CD4-positive, alpha-beta T cell treated with Interleukin-17A for 1 hour (primary cell): ENCODE measurements at places on chromosomes 4 and X.

DNA sequence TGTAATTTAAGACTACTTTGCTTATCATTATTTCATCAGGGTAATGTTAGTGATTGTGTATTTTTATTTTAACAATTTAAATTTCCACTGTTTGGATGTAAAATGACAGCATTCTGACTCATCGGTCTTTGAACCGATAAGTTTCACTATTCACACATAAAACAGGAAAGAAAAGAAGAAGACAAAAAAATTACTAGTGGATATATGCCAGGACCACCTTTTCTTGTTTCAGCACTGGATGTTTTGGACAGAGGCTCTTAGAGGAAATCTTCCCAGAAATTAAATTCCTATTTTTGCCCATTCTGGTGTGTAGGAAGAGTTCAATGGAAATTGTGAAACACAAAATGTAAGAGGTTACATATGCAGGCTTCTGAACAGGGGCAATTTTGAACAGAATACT is 57.4 kb downstream of the VEGFC start:
- DNase-seq: no peak

GRCh38 chrX:39480963-39481362 is 616.8 kb downstream of the BCOR start:
- DNase-seq: no peak

DNA sequence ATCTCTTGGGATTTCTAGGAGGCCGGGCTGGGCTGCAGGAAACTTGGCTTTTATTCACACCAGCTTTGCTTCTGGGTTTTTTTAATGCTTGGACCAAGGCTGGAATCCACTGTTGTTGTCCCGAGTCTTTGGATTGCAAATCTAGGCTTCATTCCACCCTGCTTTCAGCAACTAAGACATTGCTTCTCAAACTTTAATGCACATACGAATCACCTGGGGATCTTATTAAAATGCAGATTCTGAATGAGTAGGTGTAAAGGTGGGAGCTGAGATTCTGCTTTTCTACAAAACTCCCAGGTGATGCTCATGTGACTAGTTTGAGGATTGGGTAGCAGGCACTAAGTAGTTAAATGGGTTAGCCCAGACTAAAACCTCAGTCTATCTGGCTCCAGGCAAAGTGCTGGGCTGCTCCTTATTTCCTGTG is 39.2 kb upstream of the GPC4 start:
- no peak for DNase-seq

DNA sequence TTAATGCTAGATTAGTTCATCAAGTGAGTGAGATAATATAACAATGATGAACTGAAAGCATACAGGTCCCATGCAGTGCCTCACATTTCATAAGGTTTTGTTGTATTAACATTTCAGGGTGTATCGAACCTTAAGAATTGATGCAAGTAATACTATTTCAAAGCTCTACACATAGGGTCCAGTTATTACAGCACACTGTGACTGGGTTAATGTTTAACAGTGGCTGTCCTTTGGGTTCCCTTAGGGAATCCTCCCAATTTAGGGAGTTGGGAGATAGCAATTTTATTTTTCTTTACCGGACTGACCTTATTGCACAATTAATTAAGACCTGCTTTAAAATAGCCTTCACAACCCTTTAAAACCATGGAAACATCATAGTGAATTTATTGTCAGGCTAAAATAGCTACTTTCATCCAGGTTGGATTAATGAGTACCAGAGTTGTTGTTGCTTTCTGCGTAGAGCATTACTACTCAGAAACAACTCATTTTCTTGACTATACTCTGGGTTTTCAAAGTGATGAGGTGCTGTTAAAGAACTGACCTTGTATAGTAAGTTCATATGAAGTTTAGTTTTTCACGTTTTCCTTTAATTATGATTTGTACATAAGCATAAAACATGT is 134.4 kb downstream of the AKAP4 start:
- no peak for DNase-seq

- no peak for DNase-seq
Observed at GRCh38 chr4:97027728-97028410, 1115.4 kb downstream of the STPG2 start.

DNA sequence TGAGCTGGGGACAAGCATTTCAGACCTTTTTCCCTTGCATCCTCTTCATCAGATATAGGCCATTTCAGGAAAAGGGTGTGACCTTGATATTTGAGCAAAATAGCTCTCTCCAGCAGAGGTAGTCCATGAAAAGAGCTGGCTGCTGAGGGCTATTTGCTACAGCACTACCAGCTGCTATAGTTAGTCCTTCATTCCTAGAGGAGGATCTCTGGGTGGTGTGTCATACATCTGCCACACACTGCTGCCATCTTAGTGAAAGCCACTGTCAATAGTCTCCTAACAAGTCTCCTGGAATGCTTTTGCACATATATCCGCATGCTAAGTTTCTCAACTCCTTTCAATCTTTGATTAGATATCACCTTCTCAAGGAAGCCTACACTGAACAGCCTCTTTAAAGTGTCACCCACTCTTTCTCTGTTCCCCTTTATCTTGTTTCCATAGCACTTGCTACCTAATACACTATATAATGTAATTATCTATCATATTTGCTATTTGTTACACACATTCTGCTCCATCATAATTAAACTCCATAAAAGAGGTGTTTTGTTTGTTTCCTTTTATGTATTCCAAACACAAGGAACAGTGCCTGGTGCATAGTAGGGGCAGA is 131.9 kb downstream of the TBC1D19 start:
- DNase-seq: no peak

DNA sequence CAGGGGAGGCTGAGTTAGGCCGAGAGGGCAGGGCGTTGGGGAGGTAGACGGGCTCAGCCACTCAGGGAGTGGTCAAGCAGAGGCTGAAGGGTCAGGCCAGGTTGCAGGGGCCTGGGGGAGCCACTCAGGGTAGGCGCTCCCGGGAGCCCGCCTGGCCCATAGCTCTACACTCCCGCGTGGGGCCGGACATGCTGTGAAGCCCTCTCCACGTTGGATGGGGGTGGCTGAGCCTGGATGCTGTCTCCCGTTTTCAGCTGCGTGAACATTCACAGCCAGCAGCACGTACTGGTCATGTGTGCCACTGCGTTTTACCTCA is 14.0 kb upstream of the MSANTD1 start:
- DNase-seq: no peak

- DNase-seq: no peak
Observed at GRCh38 chr4:127920521-127920920, 39.8 kb downstream of the PLK4 start.

DNA sequence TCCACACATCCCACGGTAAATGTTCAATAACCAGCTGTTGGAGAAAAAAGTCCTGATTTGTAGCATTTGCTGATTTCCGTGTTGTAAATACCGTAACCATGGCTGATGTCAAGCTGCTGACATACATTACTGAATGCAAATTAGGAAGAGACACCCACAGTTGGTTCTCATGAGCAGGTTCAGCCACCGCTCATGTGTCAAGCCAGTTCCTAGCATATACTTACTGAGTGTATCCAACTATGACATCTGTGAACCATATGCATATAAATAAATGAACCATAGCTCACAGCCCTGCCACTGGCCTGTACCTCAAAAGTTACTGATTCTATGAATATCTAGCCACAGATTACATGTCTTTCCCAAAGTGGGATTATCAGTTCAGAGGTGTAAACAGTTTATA is 29.5 kb downstream of the FHDC1 start:
- no peak for DNase-seq

DNA sequence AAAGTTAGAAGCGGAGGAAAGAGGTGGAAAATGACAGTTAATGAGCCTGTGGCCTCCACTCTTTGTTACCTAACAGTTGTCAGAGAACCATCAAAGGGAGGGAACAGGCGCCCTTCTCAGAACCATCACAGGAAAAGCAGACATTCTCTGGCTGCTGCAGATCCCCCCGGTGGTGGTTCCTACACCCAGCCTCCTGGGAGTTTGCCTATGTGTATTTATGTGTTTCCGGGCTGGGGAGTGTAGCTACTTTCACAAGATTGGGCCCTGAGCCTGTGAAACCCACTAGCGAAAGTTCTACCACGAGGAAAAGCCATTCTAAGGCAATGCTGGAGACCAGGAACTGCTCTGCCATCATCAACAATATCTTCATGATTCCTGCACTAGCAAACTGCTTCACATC is 52.7 kb upstream of the BCOR start:
- no peak for DNase-seq

DNA sequence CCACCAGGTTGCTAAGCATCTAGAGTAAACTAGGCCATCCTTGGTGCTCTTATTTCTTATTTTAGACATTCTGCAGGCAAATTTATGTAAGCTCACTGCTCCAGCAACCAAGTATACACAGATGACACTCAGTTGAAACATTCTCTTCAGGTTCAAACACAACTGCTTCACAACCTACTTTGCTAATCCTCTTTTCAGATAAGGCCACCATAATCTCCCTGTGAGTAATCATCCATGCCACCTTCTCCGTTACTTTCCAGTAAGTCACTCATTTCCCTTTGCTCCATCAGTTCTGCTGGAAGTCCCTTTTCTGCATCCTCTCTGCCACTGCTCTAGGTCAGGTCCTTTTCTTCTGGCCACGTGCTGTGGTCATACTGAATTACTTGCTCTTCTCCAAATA is 120.2 kb upstream of the WDFY3 start:
- DNase-seq: no peak

- DNase-seq: no peak
Observed at GRCh38 chrX:45134315-45134731, 66.4 kb downstream of the DIPK2B start.

GRCh38 chr4:1718095-1718850 is 2.9 kb downstream of the TMEM129 start:
- DNase-seq: no peak

- no peak for DNase-seq
Observed at GRCh38 chr4:58070726-58071125, 960.5 kb upstream of the IGFBP7 start.

GRCh38 chr4:89284828-89285227 is 22.8 kb downstream of the GPRIN3 start:
- peak; percentile 67 for DNase-seq

DNA sequence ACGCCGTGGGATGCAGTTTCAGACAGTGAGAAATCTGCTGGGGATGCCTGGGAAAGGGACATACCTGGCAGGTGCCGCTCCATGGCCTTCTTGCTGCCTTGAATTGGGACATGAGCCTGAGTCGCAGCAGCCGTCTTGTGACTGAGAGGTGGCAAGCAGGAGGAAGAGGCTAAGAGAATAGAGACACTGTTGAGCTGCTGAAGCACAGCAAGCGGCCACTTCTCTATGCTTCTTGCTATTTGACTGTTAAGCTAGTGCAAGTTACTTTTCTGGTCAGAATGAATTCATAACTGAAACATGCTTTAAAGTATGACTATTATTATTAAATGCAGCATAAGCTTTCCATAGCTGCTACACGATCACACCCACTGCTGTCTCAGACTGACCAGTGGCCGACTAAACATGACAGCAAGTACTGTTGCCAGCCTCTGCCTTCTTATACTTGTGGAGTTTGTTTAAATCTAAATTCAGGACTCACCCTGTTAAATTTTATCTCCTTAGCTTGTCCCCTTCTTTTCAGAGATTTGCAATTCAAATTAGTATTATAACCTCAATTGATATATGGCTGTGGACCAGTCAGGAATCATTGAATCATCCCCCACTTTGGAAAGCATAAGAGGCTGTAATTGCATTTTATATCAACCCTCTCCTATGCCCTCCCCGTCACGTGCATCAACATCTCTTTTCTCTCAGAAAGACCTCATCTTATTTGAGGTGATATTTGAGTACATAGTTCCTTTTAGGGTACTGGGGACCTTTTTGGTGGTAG is 24.8 kb upstream of the ACSL1 start:
- DNase-seq: no peak

DNA sequence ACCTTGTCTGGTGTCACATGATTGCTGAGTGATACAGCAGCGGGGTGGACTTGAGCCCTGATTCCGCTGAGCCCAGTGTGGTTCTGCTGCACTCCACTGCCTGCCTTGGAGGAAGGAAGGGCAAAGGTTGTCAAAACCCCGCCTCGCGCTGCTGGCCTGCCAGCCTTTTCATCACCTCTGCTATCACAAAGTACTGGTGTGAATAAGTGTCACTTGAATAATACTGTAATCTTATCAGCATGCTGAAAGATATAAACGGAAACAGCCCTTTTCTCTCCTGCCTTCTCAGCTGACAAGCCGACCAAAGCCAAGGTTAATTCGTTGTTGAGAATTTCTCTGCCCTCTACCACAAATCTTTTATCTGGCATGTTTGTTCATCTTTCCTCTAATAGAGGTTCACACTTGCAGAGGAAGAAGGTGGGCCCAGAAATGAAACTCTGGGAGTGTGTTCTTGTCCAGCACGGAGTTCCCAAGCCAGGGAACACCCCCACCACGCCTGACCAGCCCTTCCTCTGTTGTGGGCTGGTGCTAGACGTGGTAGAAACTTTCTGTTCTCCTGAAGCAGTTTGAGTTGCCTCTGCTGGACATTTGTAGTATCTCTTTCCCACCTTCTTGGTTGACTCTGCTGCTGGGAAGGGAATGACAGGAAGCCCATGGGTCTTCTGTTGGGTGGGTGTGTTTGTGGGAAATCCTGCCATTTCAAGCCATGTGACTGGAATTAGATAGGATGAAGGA is 21.5 kb downstream of the FHDC1 start:
- DNase-seq: no peak

GRCh38 chr4:15918484-15919129 is 19.9 kb downstream of the FGFBP1 start:
- DNase-seq: no peak

GRCh38 chrX:12548746-12549145 is 242.5 kb upstream of the PRPS2 start:
- no peak for DNase-seq

GRCh38 chr4:61827907-61828391 is 627.8 kb downstream of the ADGRL3 start:
- DNase-seq: no peak

GRCh38 chr4:53545942-53546581 is 45.2 kb downstream of the LNX1 start:
- DNase-seq: no peak

- DNase-seq: no peak
Observed at GRCh38 chr4:76943129-76943620, 6.4 kb upstream of the SEPTIN11 start.

- no peak for DNase-seq
Observed at GRCh38 chrX:10107483-10107882, 49.3 kb upstream of the CLCN4 start.

GRCh38 chr4:14184265-14184664 is 556.7 kb upstream of the BOD1L1 start:
- no peak for DNase-seq

- peak; percentile 99 for DNase-seq
Observed at GRCh38 chr4:183504064-183504929, 561 bp upstream of the ING2 start.

- no peak for DNase-seq
Observed at GRCh38 chrX:23785580-23785979, 2.6 kb downstream of the SAT1 start.

- DNase-seq: no peak
Observed at GRCh38 chr4:38866973-38867477, 581 bp upstream of the FAM114A1 start.

- no peak for DNase-seq
Observed at GRCh38 chr4:43983610-43984009, 465.0 kb downstream of the KCTD8 start.

GRCh38 chr4:89368861-89369260 is 61.3 kb upstream of the GPRIN3 start:
- no peak for DNase-seq

DNA sequence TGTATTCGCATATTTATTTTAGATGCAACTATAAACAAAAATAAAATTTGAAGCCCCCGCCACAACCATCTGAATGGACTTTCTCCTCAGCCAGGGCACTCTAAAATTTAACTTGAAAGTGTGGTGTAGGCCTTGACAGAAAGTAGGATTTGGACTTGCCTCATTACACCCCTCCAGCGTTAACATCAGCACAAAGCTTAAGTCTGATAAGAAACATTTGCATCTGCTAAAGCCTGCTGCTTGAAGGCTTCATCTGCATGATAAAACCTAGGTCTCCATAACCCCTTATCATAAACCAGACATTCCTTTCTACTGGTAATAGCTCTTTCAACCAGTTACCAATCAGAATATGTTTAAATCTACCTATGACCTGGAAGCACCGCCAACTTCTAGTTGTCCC is 1046.5 kb downstream of the FAT4 start:
- no peak for DNase-seq
